ENCODE measurements at places on chromosomes 3 and 15. TPM values are rescaled to one million over a fixed set of nuclear protein-coding genes. Genes with fewer than 3 reads are reported as not detected.

Gene PLSCR5
- not detected for total RNA-seq

Gene GABRA5
- not detected for total RNA-seq

Gene APOD
- total RNA-seq = 941 TPM

Gene RLBP1
- total RNA-seq = not detected

Gene PPM1M
- 10.0 TPM for total RNA-seq

Gene LTF
- 12.8 TPM for total RNA-seq

Gene CD200
- total RNA-seq = 3.2 TPM

Gene LTK
- total RNA-seq = 22.8 TPM

Gene FBXL2
- total RNA-seq = not detected

Gene SLC9C1
- not detected for total RNA-seq

Gene TRANK1
- total RNA-seq = 13.5 TPM

Gene ACTRT3
- total RNA-seq = not detected

Gene MFN1
- total RNA-seq = 124 TPM

Gene ACP3
- total RNA-seq = 3.5 TPM

Gene CLCN2
- total RNA-seq = 5.1 TPM

Gene IMPG2
- total RNA-seq = 0.29 TPM

Gene TXNRD3
- total RNA-seq = 0.58 TPM

Gene FILIP1L
- 63.9 TPM for total RNA-seq

Gene CP
- total RNA-seq = 2.8 TPM

Gene CMTM8
- not detected for total RNA-seq

Gene A4GNT
- not detected for total RNA-seq

Gene ADGRG7
- not detected for total RNA-seq

Gene CYP11A1
- total RNA-seq = not detected

Gene SSUH2
- 1.4 TPM for total RNA-seq

Gene FAM81A
- total RNA-seq = 0.14 TPM

Gene DHX30
- 56.2 TPM for total RNA-seq

Gene FETUB
- not detected for total RNA-seq

Gene CTXN2
- total RNA-seq = not detected

Gene AQR
- 54.5 TPM for total RNA-seq

Gene CCNB2
- total RNA-seq = not detected

Gene TMEM108
- total RNA-seq = 1.3 TPM

Gene CX3CR1
- not detected for total RNA-seq

Gene CRYGS
- total RNA-seq = 2.8 TPM

Gene SMCO1
- total RNA-seq = not detected

Gene CLDN16
- not detected for total RNA-seq

Gene PDCD7
- total RNA-seq = 31.5 TPM

Gene SATB1
- 67.2 TPM for total RNA-seq

Gene CEP152
- 9.8 TPM for total RNA-seq

Gene ALCAM
- 50.4 TPM for total RNA-seq

Gene RYK
- total RNA-seq = 41.1 TPM

Data from stomach (tissue), 19 donors.